ENCODE measurements at places on chromosomes 1 and 21.

DNA sequence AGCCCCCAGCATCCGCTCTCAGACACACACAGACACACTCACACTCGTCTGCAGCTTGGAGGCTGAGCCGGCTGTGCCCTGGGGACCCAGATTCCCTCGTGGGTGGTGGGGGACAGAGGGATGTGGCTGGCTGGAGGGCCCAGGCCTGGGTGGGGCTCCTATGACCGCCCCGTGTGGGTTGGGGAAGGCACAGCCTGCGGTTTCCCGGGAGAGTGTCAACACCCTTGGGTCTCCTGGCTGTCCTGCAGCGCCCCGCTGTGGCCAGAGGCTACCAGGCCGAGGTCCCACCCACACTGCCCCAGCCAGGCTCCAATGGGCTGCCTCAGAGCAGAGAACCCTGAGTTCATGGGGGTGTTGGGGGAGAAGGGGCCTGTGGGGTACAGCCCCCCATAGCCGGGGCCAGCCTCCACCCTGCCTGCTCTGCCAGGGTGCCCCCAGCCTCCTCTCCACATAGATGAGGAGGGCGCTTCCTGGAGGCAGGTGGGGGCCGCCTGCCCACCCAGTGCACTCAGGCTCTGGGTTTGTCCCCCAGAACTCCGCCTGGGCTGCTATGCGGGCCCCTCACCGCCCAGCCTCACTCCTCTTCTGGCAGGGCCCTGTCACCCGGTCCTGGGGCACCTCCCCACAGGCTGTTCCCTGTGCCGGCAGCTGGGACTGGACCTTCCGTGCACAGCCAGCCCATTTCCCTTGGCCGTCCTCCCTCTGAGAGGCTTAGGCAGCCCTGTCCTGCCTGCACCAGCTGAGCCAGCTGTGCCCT, at the start of gene TTC34:
TTC34 (minus strand) TSS at position 159 of the 757 bp plus-strand sequence. CDS start 866 bp downstream, outside the sequence.
- peak; percentile 59 for DNase-seq

DNA sequence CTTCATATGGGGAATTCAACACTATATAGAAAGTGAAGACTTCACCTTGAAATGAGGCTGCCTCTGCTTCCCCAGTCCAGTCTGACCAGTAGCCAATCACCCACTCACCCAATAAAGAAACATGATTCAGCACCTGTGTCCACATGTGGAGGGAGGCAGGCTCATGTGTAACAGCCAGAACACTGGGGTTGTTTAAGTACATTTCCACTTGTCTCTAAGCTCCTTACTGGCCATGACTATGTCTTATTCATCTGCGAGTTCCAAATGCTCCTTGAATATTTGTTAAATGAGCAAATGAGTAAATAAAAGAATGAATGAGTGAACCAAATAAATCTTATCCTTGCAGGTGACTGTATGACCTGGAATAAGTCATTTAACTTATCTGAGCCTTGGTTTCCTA, 100.1 kb downstream of the BRINP2 start:
- DNase-seq = no peak

DNA sequence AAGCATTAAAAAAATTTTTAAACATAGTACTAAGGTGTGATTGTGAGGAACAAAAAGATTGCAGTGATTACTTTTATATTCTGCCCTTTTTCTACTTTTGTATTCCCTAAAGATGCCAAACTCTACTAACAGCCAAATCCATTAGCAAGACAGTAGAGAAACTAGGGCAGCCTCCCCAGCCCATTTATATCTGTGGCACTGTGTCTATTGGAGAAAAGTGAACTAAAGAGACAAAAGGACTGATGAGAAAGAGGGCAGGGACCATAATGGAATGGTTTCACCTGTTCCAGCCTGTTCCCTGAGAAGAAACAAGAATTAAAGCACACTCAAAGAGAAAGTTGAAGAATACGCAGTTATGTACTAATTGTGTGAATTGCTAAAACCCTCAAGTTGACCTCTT, 56.6 kb downstream of the ATG4C start:
- no peak for DNase-seq

GRCh38 chr1:179812501-179813292, 64.9 kb downstream of the TOR1AIP2 start:
- no peak for DNase-seq

GRCh38 chr1:94001397-94002045, 92.3 kb upstream of the GCLM start:
- no peak for DNase-seq

DNA sequence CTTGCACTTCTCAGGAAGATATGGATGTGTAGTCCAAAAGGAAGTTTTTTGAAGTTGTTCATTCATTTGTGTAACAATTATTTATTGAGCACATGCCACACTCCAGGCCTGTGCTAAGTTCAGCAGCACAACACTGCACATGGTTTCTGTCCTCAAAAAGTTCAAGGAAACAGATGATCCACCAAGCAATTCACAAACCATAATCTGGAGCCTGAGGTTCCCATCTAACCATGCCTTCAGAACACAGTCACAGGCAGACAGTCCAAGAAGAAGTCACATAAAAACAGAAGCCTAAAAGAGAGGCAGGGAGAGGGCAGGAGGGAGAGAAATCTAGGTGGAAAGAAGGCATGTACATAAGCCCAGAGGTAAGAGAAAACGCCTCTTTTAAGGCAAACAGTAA, 1.9 kb downstream of the CD48 start:
- DNase-seq = no peak

DNA sequence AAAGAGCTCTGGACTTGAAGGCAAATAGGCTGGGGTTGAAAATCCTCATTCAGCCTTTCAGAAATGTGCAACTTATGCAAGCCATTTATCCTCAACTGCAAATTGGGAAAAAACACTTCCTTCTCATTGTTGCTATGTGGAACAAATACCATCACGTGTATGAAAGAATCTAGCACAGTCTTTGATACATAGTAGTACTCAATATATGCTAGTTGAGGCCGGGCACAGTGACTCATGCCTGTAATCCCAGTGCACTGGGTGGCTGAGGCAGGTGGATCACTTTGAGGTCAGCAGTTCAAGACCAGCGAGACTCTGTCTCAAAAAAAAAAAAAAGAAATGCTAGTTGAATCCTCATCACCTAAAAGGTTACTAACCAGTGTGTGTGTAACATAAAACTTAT, 8.2 kb downstream of the PI4KB start:
- no peak for DNase-seq

DNA sequence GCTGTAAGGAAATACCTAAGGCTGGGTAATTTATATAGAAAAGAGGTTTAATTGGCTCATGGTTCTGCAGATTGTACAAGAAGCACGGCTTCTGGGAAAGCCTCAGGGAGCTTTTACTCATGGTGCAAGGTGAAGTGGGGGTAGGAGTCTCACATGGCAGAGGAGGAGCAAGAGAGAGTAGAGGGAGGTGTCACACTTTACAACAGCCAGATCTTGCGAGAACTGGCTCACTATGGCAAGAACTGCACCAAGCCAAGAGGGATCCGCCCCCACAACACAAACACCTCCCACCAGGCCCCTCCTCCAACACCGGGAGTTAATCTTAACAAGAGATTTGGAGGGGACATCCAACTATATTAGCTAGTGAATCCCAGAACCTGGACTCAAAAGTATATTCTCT, 135.4 kb upstream of the SOD1 start:
- no peak for DNase-seq

DNA sequence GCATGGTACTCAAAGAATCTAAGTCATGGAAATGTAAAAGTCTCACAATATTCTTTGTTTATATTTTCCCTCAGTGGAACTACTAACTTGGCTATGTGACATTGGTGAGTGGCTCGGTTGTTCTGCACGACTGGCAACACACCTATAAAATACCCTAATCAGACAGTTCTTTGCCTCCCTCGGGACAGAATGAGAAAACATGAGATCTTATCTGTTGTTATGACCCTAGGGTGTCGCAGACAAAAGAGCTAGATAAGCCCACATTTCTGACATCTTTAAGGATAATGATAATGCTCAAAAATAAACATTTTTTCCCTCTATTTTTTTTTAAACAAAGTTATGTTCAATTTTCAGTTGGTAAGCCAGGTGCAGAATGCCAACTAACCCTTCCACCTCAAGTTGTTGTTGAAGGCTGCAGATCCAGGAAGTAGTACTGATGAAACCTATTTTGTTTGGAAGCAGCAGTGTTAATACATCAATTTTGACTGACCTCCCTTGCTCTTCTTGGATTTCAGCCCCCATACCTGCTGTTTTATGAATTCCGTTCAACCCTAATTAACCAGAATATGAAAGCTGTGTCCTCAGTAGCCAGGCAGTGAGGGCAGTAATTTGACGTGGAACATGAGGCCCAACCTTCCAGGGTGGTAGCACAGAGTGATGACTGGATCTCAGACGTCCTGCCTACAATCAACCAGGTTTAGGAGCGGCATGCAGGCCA, 108.7 kb upstream of the DUSP10 start:
- DNase-seq = no peak

DNA sequence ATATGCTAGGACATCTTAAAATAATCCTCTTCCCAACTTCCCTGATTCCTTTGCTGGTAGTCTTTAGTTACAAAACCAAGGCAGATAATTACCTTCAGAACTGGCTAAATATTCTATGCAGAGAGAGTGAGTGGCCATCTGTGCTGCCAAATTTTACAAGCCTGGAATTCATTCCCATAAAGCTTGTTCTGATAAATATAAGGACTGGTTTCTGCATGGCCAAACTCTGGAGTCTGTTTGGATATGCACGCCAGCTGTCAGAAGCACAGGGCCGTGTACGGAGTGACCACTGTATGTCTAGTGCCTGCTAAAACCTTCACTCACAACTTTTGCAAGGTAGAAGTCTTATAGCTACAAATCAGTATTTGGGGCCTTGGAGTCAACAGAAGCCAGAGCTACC, 66.5 kb upstream of the RAVER2 start:
- DNase-seq = no peak

DNA sequence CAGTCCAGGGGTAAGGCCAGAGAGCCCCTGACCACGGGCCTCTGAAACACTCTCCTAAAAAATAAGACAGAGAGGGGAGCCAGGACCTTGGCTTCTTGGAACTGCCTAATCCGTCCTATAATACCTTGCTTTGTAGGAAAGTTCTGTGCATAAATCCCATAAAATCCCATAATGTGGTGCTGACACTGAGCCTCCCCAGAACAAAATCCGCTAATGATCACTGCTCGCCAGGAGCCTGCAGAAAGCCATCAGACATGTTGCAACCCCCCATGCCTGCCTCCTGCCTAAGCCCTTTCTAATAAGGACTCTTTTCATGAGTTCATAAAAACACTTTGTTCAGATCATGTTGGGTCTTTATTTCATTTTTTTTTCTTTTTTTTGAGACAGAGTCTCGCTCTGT, 9.3 kb upstream of the DHRS3 start:
- DNase-seq = no peak

DNA sequence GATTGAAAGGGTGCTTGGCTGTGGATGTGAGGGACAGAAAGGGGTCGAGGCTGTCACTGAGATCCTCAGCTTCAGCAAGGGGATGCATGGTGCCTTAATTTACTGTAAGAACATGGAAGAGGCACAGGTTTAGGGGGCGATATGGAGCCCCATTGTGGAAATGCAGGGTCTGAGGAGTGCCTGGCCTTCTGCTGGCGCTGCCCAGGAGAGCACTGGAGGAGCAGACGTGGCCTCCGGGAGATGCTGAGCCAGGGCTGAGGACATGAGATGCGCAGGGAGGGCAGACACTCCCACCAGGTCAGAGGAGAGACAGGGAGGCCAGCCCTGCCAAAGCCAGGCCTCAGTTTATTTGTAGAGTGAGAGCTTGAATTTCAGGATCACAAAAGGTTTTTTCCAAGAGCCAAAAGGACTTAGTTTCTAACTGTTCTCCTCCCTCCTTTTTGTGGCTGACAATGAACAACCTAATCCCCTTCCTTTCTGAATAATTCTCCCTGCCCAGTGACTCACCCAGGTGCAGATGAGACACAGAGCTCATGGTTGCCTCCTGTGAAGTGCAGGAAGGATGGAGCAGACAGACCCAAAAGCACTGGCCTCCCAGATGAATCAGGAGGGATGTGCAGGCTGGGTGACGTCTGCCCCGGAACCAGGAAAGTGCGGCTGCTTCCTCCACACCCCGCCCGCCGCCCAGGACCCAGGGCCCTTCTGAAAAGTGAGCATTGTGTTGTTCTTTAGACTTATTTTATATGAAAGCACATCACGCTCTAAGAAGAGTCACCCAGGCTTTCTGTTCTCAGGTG, 73.0 kb upstream of the TMPRSS2 start:
- peak; percentile 3 for DNase-seq

- DNase-seq = no peak
Observed at GRCh38 chr1:34083974-34084373, 81.1 kb downstream of the CSMD2 start.

DNA sequence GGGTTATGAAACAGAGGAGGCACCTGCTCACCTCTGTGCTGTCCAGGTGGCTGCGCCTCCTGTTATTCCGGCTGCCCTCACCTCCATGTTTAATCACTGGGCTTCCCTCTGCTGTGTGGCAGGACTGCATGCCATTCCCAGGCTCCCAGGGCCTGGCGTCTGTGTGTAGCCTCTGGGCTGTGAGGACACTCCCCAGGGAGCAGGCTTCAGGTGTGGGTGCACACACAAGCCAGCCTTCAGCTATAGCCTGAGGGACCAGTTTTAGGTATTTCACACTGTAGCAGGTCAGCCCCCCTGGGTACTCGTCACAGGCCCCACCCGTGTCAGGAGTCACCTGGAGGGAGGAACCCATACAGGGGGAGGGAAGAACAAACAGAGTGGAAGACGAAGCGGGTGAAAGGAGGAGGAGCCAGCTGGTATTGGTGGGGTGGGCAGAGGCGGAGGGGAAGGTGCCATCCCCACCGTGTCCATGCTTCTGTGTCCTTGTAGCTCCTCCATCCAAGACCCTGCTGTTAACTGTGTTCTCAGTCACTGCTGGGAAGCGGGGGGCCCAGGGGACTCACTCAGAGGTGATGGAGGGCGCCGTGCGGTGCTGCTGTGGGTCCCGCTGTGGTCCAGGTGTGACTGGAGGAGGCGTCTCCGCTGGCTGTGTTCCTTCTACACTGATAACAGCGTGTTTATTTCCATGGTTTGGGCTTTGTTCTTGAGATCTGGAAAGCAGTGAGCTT, 158.6 kb downstream of the PGBD5 start:
- no peak for DNase-seq

GRCh38 chr21:37164742-37165141, 91.7 kb downstream of the TTC3 start:
- no peak for DNase-seq

- DNase-seq = no peak
Observed at GRCh38 chr1:51898090-51898734, 19.7 kb upstream of the NRDC start.

DNA sequence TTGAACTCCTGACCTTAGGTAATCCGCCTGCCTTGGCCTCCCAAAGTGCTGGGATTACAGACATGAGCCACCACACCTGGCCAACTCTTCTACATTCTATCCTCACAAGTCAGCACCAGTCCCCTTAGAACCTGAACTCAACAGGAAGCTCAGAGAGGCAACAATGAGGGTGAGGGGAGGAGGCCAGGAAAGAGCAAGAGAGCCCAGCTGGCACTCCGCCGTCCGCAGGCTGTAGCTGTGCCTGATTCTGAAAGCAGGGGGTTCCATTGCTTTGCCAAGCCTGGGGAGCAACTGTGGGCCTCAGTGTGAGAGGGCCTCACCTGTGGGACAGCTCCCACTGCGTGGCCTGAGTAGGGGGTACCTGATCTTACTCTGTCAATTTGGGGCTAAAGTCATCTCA, 18.7 kb downstream of the STK40 start:
- DNase-seq = no peak

Data from pancreas (tissue), 10 donors.